Activated T-helper 9 cell treated with anti-CD3 and anti-CD28 coated beads, Interleukin-2, amount 50 U/mL, for 16 hours (primary cell): ENCODE measurements at places on chromosomes 5 and 9.
A peak's percentile ranks its signal among the peaks of the same experiment; 100 is the strongest.

GRCh38 chr5:142235050-142235797, 89.6 kb downstream of the SPRY4 start:
- peak; percentile 3 for DNase-seq

GRCh38 chr5:10593531-10594181, 29.8 kb downstream of the ANKRD33B start:
- DNase-seq, result no peak

GRCh38 chr9:38423973-38424843, at the start of gene IGFBPL1:
Gene IGFBPL1 (minus strand): TSS chr9:38424454. CDS start chr9:38424424, 30 bp downstream.
- no peak for DNase-seq

DNA sequence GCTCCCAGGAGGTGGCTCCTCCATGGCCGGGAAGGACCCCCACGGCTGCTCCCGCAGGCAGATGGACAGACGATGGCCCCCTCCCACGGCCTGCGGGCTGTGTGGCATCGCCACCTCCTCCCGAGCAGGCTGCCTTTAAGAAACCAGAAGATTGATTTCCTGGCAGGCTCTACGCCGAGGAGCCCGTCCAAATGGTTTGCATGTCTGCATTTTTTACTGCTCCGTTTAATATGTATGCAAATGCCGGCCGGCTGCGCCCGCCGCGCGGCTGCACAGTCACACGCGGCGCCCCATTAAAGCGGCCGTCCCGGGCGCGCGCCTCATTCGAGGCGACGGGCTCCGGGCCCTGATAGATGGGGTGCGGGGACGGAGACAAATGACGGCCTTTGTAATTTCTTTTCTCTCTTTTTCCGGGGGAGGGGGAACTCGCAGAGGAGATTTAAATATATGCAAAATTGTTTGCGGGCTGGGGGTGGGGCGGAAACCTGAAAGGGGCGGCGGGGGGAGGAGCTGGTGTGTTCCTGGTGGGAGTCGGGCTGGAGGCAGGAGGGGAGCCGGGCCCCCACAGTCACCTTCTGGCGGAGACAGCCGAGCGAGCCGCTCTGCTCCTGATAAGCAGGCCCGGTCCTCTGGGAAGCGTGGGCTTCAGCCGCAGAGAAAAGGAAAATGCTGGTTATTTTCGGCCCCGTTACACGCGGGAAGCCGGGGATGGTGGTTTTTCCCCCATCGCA, 158.7 kb upstream of the IER5L start:
- peak; percentile 10 for DNase-seq

GRCh38 chr5:181223729-181224389, 778 bp downstream of the TRIM41 start:
- no peak for DNase-seq

- DNase-seq, result no peak
Measured at GRCh38 chr5:56148453-56148971, 84.6 kb downstream of the ANKRD55 start.

DNA sequence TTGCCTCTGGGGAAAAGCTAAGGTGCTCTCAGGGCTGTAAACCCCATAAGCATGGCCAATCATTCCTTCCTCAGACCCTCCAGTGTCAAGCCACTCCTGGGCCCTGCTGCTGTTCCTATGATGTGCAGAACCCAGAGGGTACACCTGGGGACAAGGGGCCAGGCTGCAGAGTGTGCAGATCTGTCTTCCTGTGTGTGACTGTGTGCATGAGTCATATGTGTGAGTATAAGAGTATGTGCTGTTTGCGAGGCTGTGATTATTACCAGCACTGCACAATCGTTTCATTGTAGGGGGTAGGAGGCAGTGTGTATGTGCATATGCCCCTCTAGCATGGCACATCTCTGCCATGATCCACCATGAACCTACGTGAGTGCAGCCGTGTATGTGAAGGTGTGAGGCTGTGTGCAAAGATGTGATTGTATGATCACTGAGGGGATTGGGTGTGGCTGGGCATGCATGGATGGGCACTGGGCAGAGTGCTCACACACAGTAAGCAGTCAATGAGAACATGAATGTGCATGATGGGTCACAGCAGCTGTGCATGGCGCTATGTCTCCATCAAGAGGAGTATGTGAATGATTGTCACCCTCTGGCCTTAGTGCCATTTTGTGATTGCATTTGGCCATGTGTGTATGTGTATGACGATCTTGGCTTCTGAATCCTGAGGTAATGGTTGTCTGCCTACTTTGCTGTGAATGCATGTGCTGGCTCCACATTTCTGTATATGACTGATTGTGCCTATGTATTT, 2.4 kb upstream of the OR1K1 start:
- DNase-seq, result no peak

- no peak for DNase-seq
Measured at GRCh38 chr9:69697475-69697874, 25.3 kb upstream of the APBA1 start.

GRCh38 chr5:140042393-140042642, 781 bp downstream of the NRG2 start:
- DNase-seq, result no peak

DNA sequence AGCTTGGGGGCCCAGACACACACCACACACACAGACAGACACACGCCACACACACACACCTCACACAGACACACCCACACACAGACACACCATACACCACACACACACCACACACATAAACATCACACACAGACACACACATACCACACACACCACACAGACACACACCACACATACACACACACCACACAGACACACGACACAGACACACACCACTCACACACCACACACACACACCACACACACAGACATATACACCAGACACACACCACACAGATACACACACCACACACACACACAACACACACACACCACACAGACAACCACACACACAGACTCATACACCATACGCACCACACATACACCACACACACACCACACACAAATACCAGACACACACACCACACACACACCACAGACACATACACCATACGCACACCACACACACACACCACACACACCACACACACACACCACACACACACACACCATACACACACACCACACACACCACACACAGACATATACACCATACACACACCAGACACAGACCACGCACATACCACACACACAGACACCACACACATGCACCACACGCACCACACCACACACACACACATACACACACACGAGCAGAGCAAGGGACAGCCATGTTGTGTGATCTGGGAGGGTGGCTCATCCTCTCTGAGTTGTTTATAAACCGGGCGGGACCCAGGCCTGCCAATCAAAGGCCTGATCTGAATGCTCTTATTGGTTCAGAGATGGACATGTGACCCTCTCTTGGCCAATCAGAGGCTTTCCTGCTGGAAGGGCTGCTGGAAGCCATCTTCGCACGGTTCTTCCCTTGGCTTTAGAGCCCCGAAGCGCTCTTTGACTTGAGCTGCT, 148.3 kb downstream of the GAPVD1 start:
- no peak for DNase-seq

GRCh38 chr9:108374626-108375025, 481.2 kb downstream of the ACTL7B start:
- no peak for DNase-seq

DNA sequence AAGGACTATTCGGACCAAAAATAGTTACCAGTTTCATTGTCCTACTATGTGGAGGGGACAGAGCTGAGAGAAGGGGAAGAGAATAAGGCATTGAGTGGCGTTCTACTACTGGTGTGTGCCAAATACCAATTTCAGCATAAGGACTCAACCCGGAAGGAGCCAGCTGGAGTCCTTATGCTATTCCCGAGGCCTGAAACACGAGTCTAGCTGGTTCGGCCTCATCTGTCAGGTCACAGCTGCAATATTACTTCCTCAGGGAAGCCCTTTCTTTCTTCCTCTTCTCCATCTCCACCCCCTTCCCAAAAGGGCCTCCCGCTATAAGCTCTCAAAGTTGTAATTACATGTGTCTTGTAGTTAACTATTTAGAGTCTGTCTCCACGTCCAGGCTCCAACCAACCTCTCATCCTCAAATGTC, 20.5 kb upstream of the FER start:
- no peak for DNase-seq

- DNase-seq, result no peak
Measured at GRCh38 chr5:163585206-163585605, 79.8 kb downstream of the MAT2B start.

DNA sequence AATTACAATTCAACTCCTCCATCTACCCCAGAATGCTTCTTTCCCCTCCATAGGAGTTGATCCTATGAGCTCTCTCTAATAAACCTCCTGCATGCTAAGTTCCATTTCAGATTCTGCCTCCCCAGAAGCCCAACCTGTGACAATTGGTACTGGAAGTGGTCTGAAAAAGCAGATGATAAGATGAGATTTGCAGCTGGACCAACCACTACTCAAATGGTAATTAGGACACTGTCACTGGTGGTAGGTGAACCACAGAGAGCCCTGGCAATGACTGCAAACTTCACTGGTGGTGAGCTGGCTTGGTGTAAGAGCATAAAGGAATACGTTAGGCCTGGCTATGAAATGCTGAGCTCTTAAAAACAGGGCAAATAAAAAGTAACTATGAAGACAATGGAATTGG, 112.6 kb downstream of the ESM1 start:
- DNase-seq, result no peak

GRCh38 chr9:136140966-136141365, 22.3 kb upstream of the TMEM250 start:
- DNase-seq, result no peak

- DNase-seq, result no peak
Measured at GRCh38 chr9:84756171-84756570, 86.6 kb downstream of the NTRK2 start.

- no peak for DNase-seq
Measured at GRCh38 chr9:112629671-112630485, 88.0 kb downstream of the INIP start.

DNA sequence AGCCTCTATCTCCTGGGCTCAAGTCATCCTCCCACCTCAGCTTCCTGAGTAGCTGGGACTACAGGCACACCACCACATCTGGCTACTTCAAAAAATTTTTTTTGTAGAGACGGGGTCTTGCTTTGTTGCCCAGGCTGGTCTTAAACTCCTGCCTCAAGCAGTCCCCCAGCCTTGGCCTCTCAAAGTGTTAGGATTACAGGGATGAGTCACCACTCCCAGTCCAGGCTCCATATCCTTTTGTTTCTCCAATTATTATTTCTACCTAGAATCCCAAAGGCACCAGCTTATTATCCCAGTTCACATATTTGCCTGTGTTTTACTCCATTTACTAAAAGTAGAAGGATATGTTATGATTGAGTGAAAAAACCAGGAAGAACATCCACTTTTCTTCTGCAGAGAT, 84.9 kb downstream of the TEK start:
- DNase-seq, result no peak

DNA sequence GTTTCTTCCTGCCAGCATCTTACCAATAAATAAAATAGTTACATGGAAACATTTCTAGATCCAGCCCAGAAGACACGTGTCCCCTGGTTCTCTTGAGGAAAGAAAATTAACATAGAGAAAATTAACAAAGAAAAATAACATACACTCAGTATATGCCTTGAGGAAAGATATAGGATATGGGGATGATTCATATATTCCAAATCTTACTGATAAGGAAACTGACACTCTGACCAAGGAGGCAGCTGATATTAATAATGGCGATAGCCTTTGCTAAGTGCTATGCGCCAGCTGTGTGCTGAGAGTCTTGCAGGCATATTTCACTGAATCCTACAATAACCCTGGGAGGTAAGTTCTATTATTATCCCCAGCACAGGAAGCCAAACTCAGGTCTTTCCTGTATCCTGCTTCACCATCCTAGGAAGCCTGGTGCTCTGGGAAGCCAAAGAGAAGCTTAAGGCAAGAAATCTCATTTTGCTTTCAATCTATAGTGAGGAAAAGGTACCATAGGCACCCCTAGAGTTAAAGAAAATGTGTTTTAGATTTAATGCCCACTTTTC, 302.7 kb upstream of the NREP start:
- no peak for DNase-seq
